ENCODE measurements at places on chromosomes 12 and 14. TPM values are rescaled to one million over a fixed set of nuclear protein-coding genes. Genes with fewer than 3 reads are reported as not detected.

The GPR84 gene
- polyA plus RNA-seq = 0.20 TPM

DNA sequence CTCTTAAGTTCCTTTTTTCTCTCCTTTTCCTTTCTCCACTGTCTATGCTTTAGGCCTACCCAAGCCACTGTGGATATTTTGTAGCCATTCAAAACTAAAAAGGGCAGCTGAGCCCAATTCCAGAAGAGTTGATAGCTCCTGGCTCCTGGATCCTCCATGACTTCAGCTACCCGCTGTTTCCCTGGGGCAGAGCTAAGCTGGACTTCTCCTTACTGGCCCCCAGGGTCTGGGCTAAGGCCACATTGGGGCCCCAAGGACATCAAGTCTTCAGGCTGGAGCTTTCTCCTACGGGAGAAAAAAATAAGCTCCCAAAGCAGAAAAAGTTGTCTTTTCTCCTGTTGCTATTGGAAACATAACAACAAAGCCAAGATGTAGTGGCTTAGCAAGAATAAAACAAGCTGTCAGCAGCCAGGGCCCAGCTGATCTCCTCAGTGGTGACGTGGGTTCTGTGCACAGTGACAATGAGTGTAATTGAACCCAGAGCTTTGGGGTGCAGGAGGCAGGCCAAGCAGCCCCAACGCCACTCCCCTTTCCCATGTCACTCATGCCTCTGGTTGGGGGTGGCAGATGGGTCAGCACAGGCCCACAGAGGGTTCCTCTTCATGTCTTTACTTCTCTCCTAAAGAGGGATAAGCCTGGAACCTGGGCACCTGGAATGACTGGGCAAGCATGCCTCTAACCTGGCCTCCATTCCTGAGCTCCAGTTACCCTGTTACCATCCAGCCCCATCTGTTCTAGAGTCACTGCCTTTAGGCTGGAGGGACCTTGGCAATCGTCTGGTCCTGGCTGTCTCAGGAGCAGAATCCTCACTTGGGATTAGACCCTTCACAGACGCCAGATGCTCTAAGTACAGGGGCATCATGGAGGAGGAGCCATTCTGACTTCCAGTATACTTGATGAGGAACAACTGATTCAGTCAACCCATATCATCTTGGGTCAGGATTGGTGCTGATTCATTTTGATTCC, 171.2 kb downstream of the ZFP36L1 start:
- DNase-seq = peak; percentile 80

GRCh38 chr12:132451172-132451835, 38.6 kb upstream of the FBRSL1 start:
- no peak for DNase-seq

GRCh38 chr12:28355161-28355560, 164.9 kb downstream of the CCDC91 start:
- DNase-seq = no peak

DNA sequence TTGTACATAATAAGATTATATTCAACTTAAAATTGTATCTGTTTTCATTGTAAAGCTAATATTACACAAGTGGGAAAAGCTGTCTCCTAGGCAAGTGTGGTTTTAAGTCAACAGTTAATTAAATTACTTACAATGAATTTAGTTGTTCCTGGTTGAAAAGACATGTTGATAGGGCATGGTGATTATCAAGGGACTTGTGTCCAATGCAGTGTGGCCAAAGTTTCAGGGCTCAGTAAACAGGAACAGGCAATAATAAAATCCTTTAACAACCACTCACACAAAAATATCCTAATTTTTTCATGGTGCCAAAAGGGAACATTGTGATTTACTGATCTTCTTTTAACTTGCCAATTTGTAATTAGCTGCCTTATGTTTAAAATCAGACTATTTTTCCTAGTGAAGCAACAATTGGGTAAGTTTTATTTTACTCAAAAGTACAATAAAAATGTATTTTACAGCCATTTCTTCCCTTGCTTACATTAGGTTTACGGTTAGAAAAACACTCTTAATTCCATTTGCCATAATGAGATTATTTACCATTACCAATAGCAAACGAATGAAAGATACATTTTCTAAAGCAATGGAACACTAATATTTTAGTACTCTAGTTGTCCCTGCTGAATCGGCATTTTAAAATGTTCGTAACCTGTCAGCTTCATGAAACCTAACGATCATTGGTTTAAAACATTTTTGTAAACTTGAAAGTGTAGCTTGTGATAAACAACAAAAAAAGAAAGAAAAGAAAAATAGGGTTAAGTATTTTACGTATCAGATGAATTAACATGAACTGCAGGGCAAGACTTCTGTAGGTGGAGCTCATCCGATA, 1.8 kb upstream of the WNK1 start:
- DNase-seq = no peak

GRCh38 chr12:116435984-116436383, 123.2 kb upstream of the MAP1LC3B2 start:
- DNase-seq = no peak

DNA sequence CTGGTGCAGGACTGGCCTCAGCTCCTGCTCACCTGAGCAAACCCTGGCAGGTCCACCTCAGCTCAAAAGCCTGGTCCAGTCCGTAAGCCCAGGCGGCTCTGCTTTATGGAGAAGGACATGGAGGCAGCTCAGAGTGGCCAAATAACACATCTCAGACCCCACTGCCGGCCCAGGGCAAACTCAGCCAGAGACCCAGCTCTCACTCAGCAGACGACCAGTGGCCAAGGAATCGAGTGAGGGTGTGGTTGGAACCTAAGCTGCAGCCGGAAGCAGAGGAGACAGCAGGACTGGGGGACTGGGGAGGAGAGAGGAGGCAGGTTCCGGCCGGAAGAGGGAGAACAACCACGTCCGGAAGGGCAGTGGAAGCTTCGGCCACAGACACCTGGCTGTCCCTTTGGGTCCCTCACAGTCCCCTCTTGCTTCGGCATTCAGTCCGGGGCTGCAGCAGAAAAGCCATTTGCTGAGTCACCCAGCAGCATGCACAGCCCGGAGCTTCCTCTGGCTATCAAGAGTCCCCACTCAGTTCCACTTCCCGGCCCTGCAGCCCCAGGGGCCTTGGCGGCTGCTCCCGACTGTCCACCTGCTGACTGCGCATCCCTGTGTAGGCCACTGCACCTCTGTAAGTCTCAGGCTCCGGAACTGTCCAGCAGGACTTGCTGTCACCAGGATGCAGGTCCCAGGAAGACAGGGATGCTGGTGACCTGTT, 104.0 kb downstream of the CALM1 start:
- DNase-seq = no peak

The C12orf57 gene
- polyA plus RNA-seq = 136 TPM

DNA sequence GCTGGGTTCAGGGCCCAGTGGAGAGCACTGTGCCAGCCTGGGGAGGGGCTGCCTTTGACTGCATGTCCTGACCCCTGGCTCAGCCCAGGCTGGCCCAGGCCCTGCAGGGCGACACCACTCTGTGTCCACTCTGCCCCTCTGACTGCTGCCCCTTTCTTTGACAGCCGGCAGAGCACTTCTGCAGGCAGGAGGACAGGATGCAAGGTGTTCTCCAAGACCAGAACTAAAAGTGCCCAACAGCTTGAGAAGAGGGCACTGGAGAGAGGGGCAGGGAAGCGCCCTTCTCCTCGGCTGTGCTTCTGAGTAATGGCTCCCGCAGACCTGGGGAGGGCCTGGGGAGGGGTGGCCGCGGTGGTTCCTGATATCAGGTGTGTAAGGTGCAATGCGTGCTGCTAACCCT, 72.7 kb downstream of the WDR20 start:
- DNase-seq = no peak

DNA sequence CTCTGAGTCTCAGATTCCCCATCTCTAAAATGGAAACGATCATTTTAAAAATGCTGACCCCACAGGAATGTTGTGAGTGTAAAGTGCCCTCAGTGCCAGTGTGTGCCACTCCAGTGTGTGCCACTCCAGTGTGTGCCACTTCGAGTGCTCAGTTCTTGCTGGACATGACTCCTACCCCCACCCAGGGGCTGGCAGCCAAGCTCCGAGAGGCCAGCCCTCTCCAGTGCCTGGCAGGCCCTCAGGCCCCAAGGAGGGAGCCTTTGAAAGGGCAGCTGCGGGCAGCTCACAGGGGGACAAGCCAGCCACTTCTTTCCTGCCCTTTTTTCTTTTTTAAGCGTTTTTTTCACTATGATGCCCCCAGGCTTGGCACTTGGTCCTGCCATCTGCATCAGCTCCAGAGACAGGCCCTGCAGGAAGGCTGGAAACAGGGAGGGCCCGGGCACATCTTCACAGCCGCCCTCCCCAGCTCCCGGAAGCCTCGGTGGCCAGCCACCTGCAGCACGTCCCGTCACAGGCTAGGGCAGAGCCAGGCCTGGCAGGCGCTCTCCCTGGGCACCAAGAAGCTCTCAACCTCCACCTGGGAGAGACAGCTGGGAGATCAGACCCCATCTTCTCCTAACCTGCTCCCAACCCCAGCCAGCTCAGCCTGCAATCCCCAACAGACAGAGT, 29.8 kb downstream of the NCOR2 start:
- no peak for DNase-seq

The TSPAN19 gene
- not detected for polyA plus RNA-seq

DNA sequence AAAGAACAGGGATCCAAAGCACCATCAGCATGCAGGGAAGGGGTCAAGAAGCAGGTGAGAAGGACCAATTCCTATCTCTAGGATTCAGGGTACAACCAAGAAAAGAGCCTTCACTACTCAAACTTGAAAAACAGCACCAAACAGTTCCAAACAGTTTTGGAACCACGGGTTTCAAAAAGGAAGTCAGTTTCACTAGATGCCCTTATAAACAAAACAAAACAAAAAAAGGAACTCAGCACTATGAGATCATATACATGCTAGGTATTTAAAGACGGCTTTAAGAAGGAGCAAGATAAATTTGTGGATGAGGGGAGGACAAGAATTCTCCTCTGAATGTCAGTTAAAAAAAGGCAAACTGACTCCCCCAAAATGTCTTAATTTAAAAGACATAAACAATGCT, 6.0 kb downstream of the INSM2 start:
- DNase-seq = no peak

The TOX4 gene
- 38.9 TPM for polyA plus RNA-seq

The LMNTD1 gene
- polyA plus RNA-seq = 0.17 TPM

The ASIC1 gene
- 10.4 TPM for polyA plus RNA-seq

DNA sequence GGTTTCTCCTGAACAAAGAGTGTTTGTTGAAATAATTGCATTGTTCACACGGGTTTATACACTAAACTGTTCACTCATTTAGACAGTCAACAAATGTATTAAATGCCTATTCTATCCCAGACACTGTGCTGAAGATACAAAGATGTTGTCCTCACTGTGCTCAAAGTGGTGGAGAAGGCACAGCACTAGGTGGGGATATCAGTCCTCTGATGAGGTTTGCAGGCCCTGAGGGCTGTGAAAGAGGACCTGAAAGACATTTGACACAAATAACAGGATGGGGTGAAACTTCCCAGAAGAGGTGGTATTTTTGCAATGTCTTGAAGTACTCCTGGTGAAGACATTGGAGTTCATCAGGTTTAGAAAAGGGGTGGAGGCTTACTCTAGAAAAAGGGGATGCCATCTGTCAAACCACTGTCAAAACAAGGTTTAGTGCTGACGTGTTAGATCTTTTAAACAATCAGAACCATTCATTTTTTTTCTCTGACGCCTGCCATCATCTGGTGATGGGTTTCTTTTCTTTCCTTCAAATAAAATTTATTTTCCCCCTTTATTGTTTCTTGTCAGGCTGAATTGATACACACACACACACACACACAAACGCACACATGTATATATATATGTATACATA, 69.5 kb downstream of the ACSS3 start:
- DNase-seq = no peak

DNA sequence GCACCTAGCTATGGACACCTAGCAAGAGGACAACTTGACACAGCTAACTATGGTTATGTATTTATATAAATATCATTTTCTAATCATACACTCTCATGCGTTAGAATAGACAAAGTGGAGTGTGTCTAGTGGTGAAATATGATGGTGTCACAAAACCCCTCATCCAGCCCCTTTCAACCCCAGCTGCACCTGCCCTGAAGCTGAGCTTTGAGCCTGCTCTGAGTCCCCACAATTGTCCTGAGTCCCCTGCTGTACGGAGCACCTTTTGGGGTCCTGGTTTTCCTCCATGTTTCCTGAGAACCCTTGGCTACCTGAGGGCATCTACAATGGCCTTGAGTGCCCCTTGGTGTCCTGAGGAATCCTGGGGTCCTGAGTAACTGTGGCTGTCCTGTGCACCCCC, 1072.8 kb downstream of the TMEM121 start:
- DNase-seq = no peak

DNA sequence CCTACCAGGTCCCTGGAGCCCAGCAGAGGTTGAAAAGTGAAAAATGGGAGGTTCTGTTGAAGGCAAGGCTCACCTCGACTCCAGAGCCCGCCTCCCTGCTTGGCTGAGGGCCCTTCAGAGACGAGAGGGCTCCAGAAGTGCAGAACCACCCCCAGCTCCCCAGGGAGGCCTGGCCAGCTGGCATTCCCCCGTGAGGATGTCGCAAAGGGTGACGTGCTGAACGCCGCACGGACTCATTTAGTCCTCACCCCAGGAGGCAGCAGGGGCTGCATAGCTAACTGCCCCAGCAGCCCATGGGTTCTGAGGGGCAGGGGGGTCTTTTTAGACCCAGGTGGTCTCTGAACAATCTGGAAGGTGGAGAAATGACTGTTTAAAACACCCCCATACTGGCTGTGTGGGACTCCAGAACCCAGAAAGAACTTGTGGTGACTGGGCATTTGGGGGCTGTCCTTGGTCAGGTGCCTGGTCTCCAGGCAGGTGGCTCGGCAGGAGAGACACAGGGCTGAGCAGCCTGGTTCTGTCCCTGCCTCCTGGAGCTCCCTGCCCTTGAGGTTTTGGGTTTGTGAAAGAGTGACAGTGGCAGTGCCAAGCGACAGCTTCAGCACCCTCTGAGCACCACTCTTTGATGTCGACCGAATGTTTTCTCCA, 32.0 kb downstream of the ANAPC7 start:
- no peak for DNase-seq

DNA sequence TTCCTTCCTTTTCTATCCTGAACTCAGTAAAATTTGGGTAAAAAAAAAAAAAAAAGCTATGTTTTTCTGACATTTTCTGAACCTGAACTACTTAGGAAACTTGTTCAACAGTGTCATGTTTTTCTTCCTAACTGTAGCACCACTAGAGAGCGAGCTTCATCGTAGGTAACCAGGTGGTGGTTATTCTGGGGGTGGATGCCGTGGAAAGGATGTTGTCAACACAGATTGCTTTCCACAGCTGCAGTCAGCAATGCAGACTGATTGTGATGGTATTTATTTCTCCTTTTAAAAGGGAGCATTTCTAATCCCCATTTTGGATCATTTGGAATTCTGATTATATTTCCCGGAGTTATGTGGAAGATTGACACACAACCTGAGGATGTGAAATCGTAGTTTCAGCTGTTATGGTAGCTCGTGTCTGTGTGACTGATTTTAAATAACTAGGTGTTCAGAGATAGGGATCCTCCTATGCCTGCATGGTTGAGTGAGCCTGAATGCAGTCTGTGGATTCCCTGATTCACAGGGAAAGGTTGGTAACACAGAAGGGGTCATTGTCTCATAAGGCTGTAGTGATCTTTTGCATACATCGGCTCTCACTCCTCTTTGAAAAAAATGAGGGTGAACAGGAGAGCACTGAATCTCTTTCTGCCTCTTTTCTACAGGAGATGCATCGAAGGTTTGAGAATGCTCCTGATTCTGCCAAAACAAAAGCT, 113.2 kb downstream of the ERC1 start:
- no peak for DNase-seq

The NUMB gene
- 28.5 TPM for polyA plus RNA-seq

The SOCS4 gene
- 8.0 TPM for polyA plus RNA-seq

Measured in muscle of arm (tissue), 14 donors.